ENCODE measurements at places on chromosomes 2 and 18. TPM values are rescaled to one million over a fixed set of nuclear protein-coding genes. Genes with fewer than 3 reads are reported as not detected.

MYO3B gene
- total RNA-seq, result 0.17 TPM

TOGARAM2 gene
- total RNA-seq, result 1.2 TPM

RFTN2 gene
- not detected for total RNA-seq

PRKD3 gene
- 13.0 TPM for total RNA-seq

RAB17 gene
- not detected for total RNA-seq

CDK15 gene
- total RNA-seq, result not detected

PKP4 gene
- 57.0 TPM for total RNA-seq

LRP1B gene
- total RNA-seq, result not detected

PLCD4 gene
- 0.49 TPM for total RNA-seq

DSC2 gene
- not detected for total RNA-seq

- H3K4me3 ChIP-seq, result no peak overlapping the region
- no peaks in the 10 kb centered on the region for H3K4me1 ChIP-seq
- no peak for DNase-seq
These were observed 62.5 kb downstream of the GPR39 start for GRCh38 chr2:132479155-132479554.

DNA sequence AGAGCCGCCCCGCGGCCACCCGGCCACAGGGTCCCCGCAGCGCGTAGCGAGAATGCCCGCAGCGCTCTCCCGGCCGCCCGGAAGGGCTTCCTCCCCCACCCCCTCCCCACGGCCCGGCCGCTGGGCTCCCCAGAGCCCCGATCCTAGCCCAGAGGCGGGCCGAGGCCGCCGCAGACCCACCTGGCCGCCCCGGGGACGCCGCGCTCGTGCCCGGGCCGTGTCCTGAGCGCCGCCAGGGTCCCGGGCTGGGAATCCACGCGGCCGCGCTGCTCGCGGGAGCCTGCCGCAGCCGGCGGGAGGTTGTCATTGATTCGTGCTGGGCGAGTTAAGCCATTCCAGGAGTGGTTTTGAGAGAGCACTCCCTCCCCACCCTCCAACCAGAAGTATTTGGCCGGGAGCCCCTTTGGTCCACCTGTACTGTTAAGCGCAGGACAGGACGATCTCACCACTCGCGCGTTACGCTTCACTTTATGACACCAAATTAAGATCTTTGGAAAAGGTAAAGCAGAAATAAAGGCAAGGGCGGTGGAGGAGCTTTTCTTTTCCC lies 206.4 kb upstream of the SMAD2 start:
- H3K27me3 ChIP-seq, result peaks cover 38% of the 10 kb centered on the region
- H3K4me3 ChIP-seq, result peak overlapping the region; percentile 24
- no peak for DNase-seq
- no peaks in the 10 kb centered on the region for H3K36me3 ChIP-seq
- H3K4me1 ChIP-seq, result peaks cover 7% of the 10 kb centered on the region

- DNase-seq, result no peak
- H3K4me1 ChIP-seq, result peaks cover 10% of the 10 kb centered on the region
- no peak overlapping the region for H3K4me3 ChIP-seq
- H3K36me3 ChIP-seq, result peaks cover 2% of the 10 kb centered on the region
- H3K27me3 ChIP-seq, result no peaks in the 10 kb centered on the region
These were observed 151.7 kb upstream of the NOSTRIN start for GRCh38 chr2:168650781-168651180.

- H3K36me3 ChIP-seq, result no peaks in the 10 kb centered on the region
- H3K27me3 ChIP-seq, result peaks cover 5% of the 10 kb centered on the region
- no peak for DNase-seq
- no peak overlapping the region for H3K4me3 ChIP-seq
These were observed 174.3 kb downstream of the RBM43 start for GRCh38 chr2:151087377-151087776.

- H3K4me3 ChIP-seq, result peak overlapping the region; percentile 60
- H3K27ac ChIP-seq, result peak overlapping the region; percentile 89
- peaks cover 5% of the 10 kb centered on the region for H3K36me3 ChIP-seq
- H3K4me1 ChIP-seq, result peaks cover 66% of the 10 kb centered on the region
- peak; percentile 74 for DNase-seq
- H3K27me3 ChIP-seq, result no peaks in the 10 kb centered on the region
These were observed 200.8 kb downstream of the PLCL1 start for GRCh38 chr2:198004921-198005829.

DNA sequence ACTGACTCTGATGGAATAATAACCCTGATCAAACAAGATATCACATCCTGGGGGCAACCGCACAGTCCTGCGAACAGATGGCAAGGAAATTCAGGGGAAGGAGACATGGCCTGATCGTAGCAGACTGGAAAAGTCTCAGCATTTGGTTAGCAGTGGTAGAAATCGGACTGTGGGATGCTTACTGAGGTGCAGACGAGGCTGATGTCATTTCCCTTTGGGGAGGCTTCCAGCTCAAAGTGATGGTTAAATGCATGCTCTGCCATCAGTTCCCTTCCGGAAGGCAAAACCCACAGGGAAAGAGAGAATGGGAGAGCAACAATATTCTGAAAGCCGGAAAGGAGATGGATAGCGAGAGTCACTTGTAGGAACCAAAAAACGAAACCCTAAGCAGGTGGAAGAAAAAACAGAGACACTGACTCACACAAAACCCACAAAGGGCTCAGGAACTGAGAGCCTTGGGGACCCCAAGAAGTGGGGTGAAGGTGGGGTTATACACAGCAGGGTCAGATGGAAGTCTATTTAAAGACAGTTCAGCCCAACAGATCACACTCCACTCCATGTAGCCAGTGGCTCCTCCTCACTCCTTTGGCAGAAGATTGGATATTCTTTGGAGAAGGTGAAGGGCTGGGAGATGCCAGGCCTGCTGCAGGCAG lies 93.1 kb downstream of the INPP5D start:
- no peak overlapping the region for H3K4me3 ChIP-seq
- no peak for DNase-seq
- peak overlapping the region; percentile 37 for H3K27ac ChIP-seq
- no peaks in the 10 kb centered on the region for H3K27me3 ChIP-seq
- no peaks in the 10 kb centered on the region for H3K4me1 ChIP-seq

GRCh38 chr2:205509655-205510054 lies 172.6 kb upstream of the NRP2 start:
- no peak overlapping the region for H3K4me3 ChIP-seq
- H3K4me1 ChIP-seq, result peaks cover 3% of the 10 kb centered on the region
- H3K27me3 ChIP-seq, result no peaks in the 10 kb centered on the region
- DNase-seq, result no peak
- no peak overlapping the region for H3K27ac ChIP-seq
- no peaks in the 10 kb centered on the region for H3K36me3 ChIP-seq

DNA sequence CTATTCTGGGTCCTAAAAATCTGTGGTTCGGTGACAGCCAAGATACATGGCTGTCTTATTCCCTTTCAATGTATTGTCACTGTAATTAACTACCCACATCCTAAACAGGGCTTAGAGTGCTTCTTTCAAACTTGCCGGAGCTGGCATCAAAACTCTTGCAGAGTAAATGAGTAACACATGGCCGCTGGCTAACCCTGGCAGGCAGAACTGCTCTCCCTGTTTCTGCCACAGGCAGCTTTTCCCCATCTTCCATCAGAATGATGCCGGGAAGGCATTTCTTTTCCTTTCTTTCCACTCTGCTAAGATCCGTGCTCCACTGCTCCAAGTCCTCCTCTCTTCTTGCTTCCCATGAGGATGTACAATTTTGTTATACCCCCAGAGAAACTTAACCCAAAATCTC lies 54.8 kb upstream of the PTPRM start:
- H3K36me3 ChIP-seq, result no peaks in the 10 kb centered on the region
- no peak overlapping the region for H3K27ac ChIP-seq
- DNase-seq, result no peak
- H3K4me3 ChIP-seq, result no peak overlapping the region

DNA sequence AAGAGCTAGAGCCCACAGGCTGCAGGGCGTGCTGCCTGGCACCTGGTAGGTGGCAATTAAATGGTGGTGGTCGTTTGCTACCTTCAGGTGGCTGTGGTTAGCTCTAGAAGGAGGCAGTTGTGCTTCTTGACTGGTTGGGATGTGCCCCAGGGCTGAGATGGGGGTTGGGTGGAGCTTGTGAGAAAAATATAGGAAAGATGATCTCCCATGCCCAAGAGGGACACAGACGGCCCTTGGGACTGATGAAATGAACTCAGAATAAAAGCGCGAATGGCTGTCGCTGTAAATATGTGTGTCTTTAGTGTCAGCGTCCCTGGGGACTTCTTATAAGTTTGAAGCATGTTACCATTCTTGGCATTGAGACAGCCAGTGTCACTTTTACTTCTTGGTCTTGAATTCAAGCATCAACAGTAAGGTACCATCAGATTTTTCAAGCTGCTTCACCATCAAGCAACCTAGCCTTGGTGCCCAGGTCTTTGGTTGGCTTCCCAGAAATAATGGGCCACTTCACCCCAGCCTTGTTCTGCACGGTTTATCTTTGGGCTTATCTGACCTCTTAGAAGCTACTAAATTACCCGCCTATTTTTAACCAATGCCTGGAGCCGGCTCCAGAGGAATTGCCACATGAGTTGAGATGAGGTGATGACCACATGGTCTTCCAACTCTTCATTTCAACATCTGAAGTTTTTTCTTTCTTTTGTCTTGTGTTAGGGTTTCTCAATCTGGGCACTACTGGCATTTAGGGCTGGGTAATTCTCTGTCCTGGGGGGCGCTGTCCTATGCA lies 11.9 kb downstream of the LRRFIP1 start:
- H3K36me3 ChIP-seq, result peaks cover 2% of the 10 kb centered on the region
- no peak overlapping the region for H3K27ac ChIP-seq
- DNase-seq, result no peak

GRCh38 chr2:143081616-143082015 lies 47.6 kb upstream of the ARHGAP15 start:
- DNase-seq, result no peak
- H3K4me3 ChIP-seq, result no peak overlapping the region
- H3K27me3 ChIP-seq, result no peaks in the 10 kb centered on the region

- H3K27me3 ChIP-seq, result no peaks in the 10 kb centered on the region
- H3K27ac ChIP-seq, result no peak overlapping the region
- no peaks in the 10 kb centered on the region for H3K36me3 ChIP-seq
- no peak for DNase-seq
- no peak overlapping the region for H3K4me3 ChIP-seq
These were observed 24.9 kb downstream of the PTGR3 start for GRCh38 chr18:75183973-75184493.

DNA sequence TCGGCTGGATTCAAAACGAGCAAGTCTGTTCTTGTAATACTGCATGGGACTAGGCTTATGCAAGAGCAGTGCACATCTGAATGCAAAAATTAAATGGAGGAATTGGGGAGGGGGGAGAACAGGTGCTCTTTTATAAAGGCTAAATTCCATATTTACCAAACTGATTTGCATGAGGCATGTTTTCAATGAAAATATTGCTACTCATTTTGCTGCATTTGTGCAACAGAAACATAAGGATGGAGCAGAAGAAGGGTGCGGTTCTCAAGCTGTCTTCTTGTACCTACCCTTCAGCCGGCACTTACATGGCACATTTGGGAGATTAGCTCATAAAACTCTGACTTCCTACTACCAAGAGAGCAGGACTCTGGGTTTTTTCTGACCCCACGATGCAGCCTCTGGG lies 256.4 kb downstream of the CDCA7 start:
- DNase-seq, result no peak
- no peak overlapping the region for H3K4me3 ChIP-seq
- H3K4me1 ChIP-seq, result no peaks in the 10 kb centered on the region

- H3K27me3 ChIP-seq, result peaks cover 15% of the 10 kb centered on the region
- no peak for DNase-seq
- no peaks in the 10 kb centered on the region for H3K36me3 ChIP-seq
- H3K27ac ChIP-seq, result no peak overlapping the region
- no peaks in the 10 kb centered on the region for H3K4me1 ChIP-seq
- H3K4me3 ChIP-seq, result no peak overlapping the region
These were observed 15.0 kb downstream of the MLPH start for GRCh38 chr2:237501892-237502513.

GRCh38 chr2:9484533-9484932 lies 10.2 kb downstream of the IAH1 start:
- no peak for DNase-seq
- H3K36me3 ChIP-seq, result peaks cover 33% of the 10 kb centered on the region
- H3K4me1 ChIP-seq, result peaks cover 10% of the 10 kb centered on the region
- no peaks in the 10 kb centered on the region for H3K27me3 ChIP-seq
- H3K4me3 ChIP-seq, result no peak overlapping the region
- no peak overlapping the region for H3K27ac ChIP-seq

DNA sequence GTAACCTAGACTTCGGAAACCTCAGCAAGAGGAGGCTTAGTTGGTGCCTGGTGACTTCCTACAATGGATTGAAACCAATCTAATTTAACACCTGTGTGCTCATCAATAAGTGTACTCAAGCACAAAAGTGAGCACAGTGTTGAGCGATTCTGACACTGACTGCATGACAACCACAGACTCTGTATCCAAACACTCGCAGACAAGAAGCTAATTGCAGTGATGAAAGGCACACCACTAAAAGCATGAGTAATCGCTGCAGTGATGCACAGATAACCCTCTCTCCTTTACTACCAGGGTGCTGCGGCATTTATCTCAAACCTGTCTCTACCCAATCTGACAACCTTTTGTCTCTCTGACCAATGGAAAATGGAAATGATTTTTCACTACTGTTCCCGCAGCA lies 168.1 kb downstream of the AFF3 start:
- no peaks in the 10 kb centered on the region for H3K36me3 ChIP-seq
- peaks cover 12% of the 10 kb centered on the region for H3K4me1 ChIP-seq
- no peak overlapping the region for H3K4me3 ChIP-seq
- no peak overlapping the region for H3K27ac ChIP-seq
